ENCODE measurements at places on chromosomes 5 and 9. TPM values are rescaled to one million over a fixed set of nuclear protein-coding genes. Genes with fewer than 3 reads are reported as not detected.

DNA sequence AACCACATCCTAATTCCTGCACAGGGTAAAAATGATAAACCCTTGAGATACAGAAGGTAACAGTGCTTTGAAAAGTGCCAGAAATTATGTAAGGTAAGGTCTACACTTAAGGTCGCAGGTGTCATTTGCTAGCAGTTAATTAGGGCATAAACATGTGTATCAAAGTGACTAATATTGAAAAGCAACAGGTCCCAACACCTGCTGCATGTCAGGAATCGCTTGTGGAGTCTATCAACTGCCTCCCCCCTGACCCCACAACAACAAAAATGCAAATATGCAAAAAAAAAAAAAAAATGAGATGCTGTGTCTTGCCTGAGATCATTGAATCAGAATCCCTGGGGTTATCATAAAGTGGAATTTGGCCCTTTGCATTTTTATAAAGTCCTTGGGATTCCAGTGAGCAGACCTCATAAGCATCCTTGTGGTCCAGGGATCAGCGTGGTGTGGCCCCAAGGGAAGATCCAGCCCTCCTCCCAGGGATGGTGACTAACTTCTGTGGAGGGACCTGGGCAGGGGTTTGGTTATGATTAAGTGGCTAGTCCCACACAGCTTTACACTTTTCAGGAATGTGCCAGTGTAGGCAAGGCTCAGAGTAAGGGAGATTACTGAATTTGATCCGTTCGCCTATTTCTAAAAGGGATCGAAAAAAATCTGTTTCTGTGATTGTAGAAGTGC, 92.5 kb upstream of the TNFSF8 start:
- no peaks in the 10 kb centered on the region for H3K36me3 ChIP-seq
- no peaks in the 10 kb centered on the region for H3K27me3 ChIP-seq
- peaks cover 6% of the 10 kb centered on the region for H3K4me1 ChIP-seq
- H3K27ac ChIP-seq, result no peak overlapping the region
- H3K4me3 ChIP-seq, result no peak overlapping the region

DNA sequence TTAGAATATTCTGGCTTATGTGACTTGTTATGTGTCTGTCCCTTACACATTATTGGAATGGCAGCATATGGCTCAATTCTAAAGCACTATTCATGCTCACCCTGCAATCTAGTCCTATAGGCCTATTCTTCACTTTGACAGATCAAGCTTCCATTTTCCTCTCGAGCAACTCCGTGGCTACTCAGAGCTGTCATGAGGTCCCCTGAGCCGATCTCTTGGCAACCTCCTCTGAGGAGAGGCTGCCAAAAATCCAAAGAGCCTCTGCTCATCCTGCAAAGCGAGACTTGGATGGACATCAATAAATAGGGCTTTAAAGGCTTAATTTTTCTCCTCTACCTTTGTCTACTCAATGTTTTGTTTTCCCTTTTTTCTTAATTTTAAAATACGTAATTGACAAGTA, 163.8 kb downstream of the GABRB2 start:
- H3K4me3 ChIP-seq, result no peak overlapping the region
- no peaks in the 10 kb centered on the region for H3K27me3 ChIP-seq
- DNase-seq, result no peak

DNA sequence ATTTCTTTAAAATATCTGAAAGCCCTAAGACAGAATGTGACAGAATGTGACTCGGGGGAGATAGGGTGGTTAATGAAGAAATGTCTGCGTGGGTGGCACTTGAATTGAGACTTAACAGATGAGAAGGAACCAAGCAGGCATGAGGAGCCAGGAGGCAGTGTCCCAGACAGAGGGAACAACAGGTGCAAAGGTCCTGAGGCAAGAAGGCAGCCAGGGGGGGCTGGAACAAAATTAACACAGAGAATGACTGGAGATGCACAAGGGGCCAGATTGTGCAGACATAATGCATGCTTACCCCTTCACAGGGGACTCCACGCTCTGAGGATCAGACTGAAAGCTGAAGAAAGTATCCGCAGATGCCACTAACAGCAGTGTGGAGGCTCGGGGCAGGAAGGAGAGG, 1.7 kb downstream of the LMAN2 start:
- H3K4me3 ChIP-seq, result no peak overlapping the region
- peaks cover 28% of the 10 kb centered on the region for H3K4me1 ChIP-seq
- no peak overlapping the region for H3K27ac ChIP-seq
- DNase-seq, result no peak
- H3K36me3 ChIP-seq, result no peaks in the 10 kb centered on the region

Gene ANKDD1B
- total RNA-seq, result 17.8 TPM

GRCh38 chr5:96919754-96920197, 16.1 kb upstream of the LNPEP start:
- no peak overlapping the region for H3K4me3 ChIP-seq
- no peaks in the 10 kb centered on the region for H3K27me3 ChIP-seq
- peaks cover 7% of the 10 kb centered on the region for H3K4me1 ChIP-seq
- no peak for DNase-seq

All from transverse colon (tissue), 4 donors.